ENCODE measurements at places on chromosomes 12 and 14.

- DNase-seq = no peak
These were observed 30.8 kb upstream of the ZFP36L1 start for GRCh38 chr14:68823434-68824206.

GRCh38 chr14:51484485-51484884 lies 167.2 kb upstream of the FRMD6 start:
- no peak for DNase-seq

DNA sequence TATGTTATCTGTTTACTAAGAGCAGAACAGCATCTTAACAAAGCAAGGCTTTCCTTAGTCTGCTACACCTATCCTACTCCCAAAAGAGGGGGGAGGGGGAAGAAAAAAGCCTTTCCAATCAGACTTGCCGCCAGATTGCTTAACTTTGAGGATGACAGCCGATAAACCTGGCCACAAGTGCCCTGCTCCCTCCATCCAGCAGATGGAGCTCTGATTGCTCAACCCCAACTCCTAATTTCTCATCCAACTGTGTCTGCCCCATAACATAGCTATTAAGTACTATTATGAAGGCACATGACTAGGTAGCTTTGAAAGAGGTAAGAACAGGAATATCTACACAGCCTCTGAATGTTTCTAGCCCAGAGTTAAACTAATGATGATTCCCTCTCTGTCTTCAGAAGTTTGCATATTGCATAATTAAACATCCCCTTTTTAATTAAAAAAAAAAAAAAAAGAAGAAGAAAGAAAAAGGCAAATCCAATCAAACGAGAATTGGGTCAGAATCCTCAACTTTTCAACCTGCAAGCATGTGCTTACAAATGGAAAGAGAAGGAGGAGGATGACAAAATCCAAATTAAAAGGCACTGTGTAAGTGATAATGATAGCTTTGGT lies 247.4 kb downstream of the GALC start:
- DNase-seq = peak; percentile 34

- DNase-seq = peak; percentile 12
These were observed at the start of gene TMEM179 for GRCh38 chr14:104604458-104605449. TMEM179 (minus strand) TSS chr14:104604772; CDS start chr14:104604741, 31 bp downstream.

GRCh38 chr14:73613046-73613383 lies 698 bp downstream of the ACOT6 start:
- DNase-seq = no peak

Data from activated CD4-positive, alpha-beta T cell treated with anti-CD3 and anti-CD28 coated beads, Interleukin-10, Interleukin-2, amounts not matched to agents 100 ng/mL and 50 ng/mL, durations not matched to agents 16 hours and 8 hours (primary cell).